Dermis microvascular lymphatic vessel endothelial cell (primary cell): ENCODE measurements at places on chromosomes 7 and 10. TPM values are rescaled to one million over a fixed set of nuclear protein-coding genes. Genes with fewer than 3 reads are reported as not detected.
A peak's percentile ranks its signal among the peaks of the same experiment; 100 is the strongest.

ZNF804B gene
- total RNA-seq = not detected in 2 replicates

DNA sequence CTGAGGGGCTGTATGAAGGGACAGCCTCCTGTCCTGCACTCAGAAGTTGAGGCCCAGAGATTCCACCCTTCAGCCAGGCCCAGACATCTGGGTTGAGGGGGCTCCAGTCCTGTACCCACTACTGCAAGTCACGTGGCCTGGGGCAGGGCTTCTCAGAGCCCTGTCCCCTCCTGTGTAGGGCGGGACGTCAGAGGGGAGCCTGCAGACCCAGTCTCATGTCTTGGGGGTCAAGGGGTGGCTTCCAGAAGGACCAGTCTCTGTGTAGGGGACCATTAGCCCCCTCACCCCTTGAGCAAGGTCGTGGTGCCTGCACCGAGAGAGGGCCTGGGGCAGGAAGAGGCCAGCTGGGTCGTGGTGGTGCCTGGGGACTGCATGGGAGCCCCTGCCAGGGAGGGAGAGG lies 593 bp upstream of the PILRA start:
- no peak for DNase-seq

GRCh38 chr10:4776234-4776638 lies 49.8 kb upstream of the AKR1E2 start:
- no peak for DNase-seq

GRCh38 chr10:70115948-70116682 lies 16.5 kb downstream of the AIFM2 start:
- DNase-seq = no peak

DNA sequence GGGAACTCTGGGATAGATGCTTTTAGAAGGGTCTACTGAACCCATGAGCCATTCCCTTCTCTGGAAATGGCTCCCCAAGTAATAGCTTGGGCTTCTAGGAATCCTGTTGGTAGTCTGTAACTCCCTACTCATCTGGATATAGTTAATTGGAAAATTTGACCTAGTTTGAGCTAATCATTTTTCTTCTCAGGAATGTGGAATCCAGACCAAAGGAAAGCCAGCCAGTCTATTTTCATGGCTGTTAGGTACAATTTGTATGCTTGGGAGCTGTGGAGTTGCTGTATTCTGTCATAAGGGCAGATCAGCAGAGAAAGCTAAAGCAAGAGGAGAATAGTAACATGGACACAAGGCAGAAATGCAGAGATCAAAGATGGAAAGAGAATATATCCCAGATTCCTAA lies 71.6 kb upstream of the C1GALT1 start:
- no peak for DNase-seq

NPSR1 gene
- total RNA-seq = not detected in 2 replicates

- no peak for DNase-seq
These were observed 108.6 kb upstream of the SLC13A1 start for GRCh38 chr7:123308254-123308951.

DNA sequence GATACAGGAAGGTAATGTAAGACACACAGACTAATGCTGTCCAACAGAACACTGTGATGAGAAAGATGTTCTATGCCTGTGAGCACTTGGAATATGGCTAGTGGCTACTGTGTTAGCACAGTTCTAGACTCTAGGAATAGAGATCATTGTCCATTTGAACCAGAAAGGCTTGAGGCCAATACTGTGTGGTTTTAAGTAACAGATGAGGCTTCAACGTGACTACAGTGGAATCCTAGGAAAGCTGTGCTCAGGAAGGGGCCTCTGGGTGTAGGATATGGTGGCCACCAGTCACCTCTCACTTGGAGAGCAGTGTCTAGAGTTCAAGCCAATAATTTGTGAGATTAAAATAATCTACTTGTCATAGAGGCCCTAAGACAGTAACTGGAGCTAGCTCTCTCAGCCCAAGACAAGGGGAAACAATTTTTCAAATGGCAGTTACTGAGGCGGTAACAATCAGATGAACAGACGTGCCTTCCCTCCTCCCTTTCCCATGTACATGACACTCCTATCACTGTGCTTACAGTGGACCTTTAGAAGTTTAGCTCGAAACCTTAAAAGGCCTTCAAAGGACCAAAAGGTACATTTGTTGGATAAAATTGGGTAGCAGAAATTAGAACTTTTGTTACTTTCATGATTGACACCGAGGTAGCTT lies 10.2 kb downstream of the ZDHHC16 start:
- no peak for DNase-seq

- no peak for DNase-seq
These were observed 173.6 kb upstream of the TEX47 start for GRCh38 chr7:88969167-88969566.

- DNase-seq = no peak
These were observed 162.2 kb downstream of the AOAH start for GRCh38 chr7:36562121-36562520.

GRCh38 chr10:35998026-35998425 lies 355.9 kb upstream of the FZD8 start:
- no peak for DNase-seq

DNA sequence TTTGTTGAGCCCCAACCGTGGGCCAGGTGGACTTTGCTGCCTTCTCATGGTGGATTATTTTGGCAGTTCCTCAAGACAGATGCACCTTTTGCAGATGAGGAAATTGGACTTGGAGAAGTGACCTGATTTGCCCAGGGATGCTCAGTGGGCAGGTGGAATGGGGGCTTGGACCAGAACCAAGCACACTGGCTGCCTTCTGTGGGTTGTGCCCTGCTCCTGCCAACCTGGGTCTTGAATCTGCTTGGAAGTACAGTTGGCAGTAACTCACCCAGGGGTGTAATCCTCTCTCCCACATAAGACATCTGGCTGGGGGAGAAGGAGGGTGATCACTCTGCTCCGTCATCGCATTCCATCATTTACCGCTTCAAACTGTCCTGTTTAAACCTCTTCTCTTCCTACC lies 110.5 kb upstream of the GPR26 start:
- DNase-seq = no peak

CLDN4 gene
- total RNA-seq = under 0.01 and 0.25 TPM in 2 replicates

DNA sequence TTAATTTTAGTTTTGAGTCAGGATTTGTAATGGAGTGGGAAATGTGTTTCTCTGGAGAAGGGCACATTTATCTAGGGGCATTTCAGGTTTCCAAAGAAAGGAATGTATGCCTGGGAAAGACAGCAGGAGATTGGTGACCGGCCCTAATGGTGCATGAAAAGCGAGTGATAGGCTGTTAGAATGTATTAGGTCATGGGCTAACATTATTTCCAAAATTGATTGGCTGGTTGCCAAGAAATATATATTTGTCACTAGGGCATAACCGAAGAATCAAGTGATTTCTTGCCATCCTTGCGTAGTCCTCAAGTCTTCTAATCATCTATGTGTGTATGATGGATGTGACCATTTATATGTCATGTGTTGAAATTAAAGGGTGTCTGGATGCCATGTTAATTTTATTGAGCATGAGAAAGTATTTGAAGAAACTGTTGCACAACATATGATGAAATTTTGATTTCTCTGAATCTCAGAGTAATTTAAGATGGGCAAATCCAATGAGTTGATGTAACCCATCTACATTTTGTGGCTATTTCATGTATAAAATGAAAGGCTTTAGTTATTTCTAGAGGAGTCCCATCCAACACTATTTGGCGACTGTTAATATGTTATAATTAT lies 248.4 kb downstream of the BMPER start:
- no peak for DNase-seq

DNA sequence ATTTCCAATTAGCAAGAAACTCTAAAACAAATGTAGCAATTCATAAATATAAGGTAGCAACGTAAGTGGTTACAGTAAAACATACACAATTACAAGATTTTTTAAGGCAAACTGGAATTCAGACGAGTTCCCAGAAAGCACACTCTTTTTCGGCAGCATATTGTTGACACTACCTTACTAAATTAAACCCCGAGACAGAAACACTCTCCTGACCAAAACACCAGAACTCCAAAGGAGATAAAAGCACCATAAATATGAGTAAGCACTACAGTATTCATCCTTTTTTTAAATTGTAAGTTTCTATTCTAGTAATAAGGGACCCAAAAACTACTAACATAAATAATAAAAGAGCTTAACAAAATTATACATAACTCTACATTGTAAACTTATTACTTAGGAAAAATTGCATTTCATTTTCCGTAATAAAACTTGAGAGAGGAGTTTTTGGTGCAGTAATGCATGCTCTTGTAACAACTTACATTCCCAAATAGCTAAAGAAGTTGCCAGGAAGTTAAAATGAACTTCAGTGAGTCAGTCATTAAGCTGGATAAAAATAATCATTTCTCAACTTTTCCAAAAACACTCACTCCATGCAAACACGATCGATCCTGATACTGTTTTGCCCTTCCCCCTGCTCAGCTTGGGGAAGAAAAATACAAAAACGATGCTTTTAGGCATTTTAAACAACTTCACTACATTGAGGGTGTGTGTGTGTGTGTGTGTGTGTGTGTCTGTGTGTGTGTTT lies 2.0 kb downstream of the PIP4K2A start:
- DNase-seq = no peak

- no peak for DNase-seq
These were observed 20.8 kb downstream of the RALA start for GRCh38 chr7:39644170-39644569.

DNA sequence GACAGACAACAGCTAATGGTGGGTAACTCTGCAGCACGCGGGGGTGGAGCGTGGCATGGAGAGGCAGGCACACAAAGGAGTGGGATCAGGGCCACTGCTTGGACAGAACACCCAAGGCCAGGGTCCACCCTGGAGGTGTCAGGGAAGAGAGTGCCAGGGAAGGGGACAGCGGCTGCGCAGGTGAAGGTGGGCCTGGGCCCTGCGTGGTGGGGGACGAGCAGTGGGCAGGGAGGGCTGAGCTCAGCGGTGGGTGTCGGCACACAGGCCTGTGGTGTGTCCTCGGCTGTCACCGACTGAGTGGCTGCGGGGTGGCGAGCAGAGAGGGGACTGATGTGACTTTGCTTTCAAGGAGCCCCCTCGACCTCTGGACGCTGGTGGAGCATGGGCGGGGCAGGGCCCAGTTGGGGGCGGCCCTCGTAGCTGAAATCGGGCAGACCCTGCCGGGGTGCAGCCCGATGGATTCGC lies 8.4 kb upstream of the SCART1 start:
- no peak for DNase-seq

- no peak for DNase-seq
These were observed 19.2 kb upstream of the DDC start for GRCh38 chr7:50584386-50584785.

DNA sequence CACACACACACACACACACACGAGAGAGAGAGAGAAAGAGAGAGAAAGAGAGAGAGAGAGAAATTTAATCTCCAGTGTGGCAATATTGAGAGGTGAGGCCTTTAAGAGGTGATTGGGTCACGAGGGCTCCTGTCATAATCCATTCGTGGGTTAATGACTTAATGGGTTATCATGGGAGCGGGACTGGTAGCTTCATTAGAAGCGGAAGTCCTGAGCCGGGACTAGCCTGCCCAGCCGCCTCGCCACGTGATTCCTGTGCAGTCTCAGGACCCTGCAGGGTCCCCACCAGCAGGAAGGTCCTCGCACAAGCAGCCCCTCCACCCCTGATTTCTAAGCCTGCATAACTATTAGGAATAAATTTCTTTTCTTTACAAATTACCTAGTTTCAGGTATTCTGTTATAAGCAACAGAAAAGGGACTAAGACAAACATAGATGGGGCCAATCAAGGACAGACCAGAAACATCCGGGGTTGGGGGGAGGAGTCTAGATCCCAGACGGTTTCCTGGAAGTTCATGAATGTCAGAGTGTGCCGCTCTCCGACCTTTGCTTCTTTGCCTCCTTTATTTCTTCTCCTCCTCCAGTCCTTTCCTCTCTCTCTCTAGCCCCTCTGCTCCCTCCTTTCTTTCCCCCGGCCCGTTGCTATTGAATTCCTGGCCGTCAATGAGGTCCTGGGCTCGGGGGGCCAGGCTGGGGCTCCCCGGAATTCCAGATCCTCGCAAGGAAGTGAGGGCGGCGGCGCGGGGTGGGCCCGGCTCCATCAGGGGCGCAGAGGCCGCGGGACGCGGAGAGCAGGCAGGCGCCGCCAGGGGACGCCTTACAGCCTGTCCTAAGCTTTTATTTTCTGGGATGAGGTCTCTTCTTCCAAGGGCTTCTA lies 146.8 kb downstream of the CYP26A1 start:
- no peak for DNase-seq

GRCh38 chr7:20383351-20383750 lies 52.7 kb downstream of the ITGB8 start:
- peak; percentile 62 for DNase-seq

ZNF736 gene
- total RNA-seq = 6.8 and 8.5 TPM in 2 replicates

DNA sequence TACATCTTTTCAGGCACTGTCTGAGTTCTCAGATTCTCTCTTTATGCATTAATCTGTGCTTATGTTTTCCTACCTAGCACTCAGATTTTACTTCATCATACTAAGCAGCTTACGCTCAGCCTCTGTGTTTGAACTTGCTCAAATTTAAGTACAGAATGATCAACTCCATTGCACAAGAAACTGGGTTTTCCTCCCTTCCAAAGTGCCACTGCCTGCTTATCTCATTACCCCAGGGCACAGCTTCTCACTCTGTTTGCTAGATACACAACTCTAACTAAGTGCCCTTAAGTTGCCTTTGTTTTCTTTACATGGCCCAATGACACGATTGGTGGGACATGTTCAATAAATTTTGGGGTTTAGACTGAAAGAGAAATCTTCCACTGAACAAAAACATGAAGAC lies 267.7 kb downstream of the GFRA1 start:
- no peak for DNase-seq

DNA sequence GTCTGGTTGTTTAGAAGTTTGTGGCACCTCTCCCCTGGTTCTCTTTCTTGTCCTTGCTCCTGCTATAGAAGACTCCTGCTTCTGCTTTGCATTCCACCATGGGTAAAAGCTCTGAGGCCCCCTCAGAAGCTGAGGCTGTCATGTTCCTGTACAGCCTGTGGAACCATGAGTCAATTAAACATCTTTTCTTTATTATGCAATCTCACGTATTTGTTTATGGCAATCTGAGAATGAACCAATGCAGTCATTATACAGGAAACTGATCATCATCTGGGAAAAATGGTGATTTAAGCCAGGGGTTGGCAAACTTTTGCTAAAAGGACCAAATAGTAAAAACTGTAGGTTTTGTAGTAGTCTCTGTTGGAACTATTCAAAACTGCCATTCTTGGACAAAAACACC lies 175.4 kb downstream of the CSTF2T start:
- DNase-seq = no peak

DNA sequence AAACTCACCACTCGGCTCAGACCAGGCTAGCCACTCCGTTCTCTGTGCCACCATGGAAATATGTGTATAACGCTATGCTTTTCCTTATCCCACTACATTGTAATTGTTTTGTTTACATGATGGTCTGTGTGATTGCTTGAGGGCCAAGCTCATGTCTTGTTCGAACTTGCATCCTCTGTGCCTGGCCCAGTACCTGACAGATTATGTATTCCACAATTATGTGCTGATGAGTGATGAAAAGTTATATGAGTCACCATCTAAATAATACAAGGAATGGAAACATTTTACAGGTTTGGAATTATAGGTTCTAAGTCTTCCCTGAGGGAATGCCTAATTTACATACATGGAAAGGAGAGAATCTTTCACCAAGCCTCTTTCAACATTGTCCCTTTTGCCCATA lies 137.4 kb downstream of the C7orf25 start:
- DNase-seq = no peak

SPRN gene
- total RNA-seq = not detected in 2 replicates

SAP25 gene
- total RNA-seq = 0.13 TPM in 1 of 2 replicates, not detected in the other
